ENCODE measurements at places on chromosomes 2 and 18.

- H3K4me1 ChIP-seq, result no peaks in the 10 kb centered on the region
- DNase-seq, result no peak
- no peaks in the 10 kb centered on the region for H3K36me3 ChIP-seq
- H3K4me3 ChIP-seq, result no peak overlapping the region
- no peaks in the 10 kb centered on the region for H3K27me3 ChIP-seq
These were observed 492 bp downstream of the CHRNA1 start for GRCh38 chr2:174763780-174764179.

DNA sequence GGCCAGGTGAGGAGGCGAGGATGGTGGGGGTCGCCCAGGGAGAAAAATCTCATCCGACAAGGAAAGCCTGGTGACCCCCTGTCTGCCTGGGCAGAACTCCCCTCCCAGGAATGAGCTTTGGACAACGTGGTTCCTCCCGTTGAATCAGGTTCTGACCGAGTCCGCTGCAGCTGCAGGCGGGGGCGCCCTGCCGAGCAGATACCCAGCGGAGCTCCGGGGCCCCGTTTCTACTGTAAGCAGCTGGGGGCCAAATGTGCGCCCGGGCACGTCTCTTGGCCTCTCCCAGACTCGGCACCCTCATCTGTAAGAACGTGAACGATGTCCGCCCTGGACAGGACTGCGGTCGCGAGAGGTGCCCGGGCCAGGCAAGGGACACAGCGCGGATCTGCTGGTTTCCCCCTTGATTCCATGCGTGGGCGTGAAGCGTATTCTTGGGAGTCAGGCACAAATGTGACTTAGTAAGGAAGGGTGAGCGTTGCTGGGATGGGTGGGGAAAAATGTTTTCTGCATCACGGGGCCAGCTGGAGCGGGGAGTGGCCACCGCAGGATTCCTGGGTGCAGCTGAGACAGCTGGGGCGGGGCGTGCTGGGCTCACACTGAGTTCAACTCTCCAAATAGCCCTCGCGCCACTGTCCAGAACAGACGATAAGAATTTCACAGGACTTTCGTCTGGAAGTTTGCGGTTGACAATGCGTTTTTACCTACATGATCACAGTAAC, 20.2 kb upstream of the TUBB6 start:
- peak overlapping the region; percentile 43 for H3K4me3 ChIP-seq
- H3K4me1 ChIP-seq, result no peaks in the 10 kb centered on the region
- H3K27ac ChIP-seq, result no peak overlapping the region
- H3K36me3 ChIP-seq, result no peaks in the 10 kb centered on the region

- peaks cover 2% of the 10 kb centered on the region for H3K4me1 ChIP-seq
- no peak overlapping the region for H3K27ac ChIP-seq
- H3K27me3 ChIP-seq, result no peaks in the 10 kb centered on the region
- H3K36me3 ChIP-seq, result no peaks in the 10 kb centered on the region
These were observed 83.2 kb downstream of the CTIF start for GRCh38 chr18:48621815-48622555.

DNA sequence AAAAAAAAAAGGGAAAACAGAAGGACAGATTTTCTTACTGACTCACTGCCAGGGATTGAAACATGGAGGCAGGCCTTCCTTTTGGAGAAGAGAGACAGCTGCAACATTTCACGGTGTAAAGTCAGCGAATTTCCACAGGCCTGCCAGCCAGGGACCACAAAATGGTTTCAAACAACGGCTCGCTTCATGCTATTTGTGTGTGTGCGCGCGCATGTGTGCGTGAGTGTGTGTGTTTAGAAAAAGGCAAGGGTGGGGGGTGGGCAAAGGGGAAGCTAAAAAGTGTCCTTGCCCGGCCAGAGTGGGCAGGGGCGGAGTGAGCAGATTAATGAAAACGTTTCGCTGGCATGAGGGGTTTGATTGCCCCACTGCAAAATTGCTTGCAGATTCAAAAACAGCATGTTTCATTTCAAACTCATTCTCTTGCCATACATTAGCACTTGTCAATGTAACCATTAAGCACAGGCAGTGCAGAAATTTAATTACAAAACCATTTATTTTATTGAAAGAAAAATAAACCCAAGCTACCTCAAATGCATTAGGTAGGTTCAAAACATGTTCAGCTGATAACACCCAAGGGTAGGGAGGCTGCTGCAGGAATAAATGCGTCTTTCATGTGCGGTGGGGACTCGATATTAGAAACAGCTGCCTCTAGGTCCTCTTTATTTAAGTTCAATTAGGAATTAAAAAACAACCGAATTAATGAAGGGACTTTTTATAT, 182.1 kb upstream of the SIX2 start:
- H3K27ac ChIP-seq, result no peak overlapping the region
- H3K4me1 ChIP-seq, result 0 out of 2 replicates have a peak, but pooled peaks cover 1% of the 10 kb centered on the region
- no peak overlapping the region for H3K4me3 ChIP-seq
- no peak for DNase-seq

DNA sequence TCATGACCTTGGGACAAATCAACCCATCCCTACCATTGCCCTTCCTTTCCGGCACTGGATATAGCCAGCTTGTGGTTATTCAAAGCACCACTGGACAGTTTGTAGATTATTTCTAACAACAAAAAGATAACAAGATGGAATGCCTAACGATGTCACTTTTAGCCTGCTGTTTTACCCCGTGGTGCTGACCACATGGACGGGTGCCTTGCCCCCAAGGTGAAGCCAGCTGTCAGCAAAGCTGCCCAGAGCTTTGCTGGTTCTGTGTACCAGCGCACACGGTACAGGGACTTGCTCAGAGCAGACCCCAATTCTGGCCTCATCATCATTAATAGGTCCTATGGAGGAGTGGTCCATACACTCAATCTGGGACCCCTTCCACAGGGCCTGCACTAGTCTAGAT, 118.2 kb downstream of the MTCL1 start:
- H3K4me1 ChIP-seq, result no peaks in the 10 kb centered on the region
- no peaks in the 10 kb centered on the region for H3K27me3 ChIP-seq
- H3K36me3 ChIP-seq, result peaks cover 27% of the 10 kb centered on the region
- H3K4me3 ChIP-seq, result no peak overlapping the region

DNA sequence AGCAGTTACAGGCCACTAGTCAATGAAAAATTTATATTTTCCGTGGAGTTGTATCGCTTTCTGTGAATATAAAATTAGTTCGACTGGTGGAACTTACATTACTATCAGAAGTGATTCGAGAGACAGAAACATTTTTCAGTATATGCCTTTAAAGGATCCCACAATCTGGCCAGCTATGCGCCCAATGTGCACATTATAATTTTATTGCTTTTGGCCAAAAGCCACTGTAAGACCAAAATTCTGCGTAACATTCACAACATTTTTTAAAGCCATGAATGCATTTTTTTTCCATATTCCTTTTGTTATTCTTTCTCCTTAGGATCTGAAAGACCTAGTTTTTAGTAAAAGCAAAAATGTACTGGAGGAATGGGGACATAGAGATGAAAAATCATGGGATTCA, 131.0 kb upstream of the CHAC2 start:
- no peak overlapping the region for H3K4me3 ChIP-seq
- H3K36me3 ChIP-seq, result no peaks in the 10 kb centered on the region
- no peak overlapping the region for H3K27ac ChIP-seq
- 0 out of 2 replicates have a peak, but pooled peaks cover 1% of the 10 kb centered on the region for H3K4me1 ChIP-seq

- H3K4me1 ChIP-seq, result peaks cover 6% of the 10 kb centered on the region
- no peak overlapping the region for H3K27ac ChIP-seq
- no peaks in the 10 kb centered on the region for H3K36me3 ChIP-seq
- H3K4me3 ChIP-seq, result no peak overlapping the region
- H3K27me3 ChIP-seq, result no peaks in the 10 kb centered on the region
These were observed 13.2 kb downstream of the GPC1 start for GRCh38 chr2:240448387-240449274.

DNA sequence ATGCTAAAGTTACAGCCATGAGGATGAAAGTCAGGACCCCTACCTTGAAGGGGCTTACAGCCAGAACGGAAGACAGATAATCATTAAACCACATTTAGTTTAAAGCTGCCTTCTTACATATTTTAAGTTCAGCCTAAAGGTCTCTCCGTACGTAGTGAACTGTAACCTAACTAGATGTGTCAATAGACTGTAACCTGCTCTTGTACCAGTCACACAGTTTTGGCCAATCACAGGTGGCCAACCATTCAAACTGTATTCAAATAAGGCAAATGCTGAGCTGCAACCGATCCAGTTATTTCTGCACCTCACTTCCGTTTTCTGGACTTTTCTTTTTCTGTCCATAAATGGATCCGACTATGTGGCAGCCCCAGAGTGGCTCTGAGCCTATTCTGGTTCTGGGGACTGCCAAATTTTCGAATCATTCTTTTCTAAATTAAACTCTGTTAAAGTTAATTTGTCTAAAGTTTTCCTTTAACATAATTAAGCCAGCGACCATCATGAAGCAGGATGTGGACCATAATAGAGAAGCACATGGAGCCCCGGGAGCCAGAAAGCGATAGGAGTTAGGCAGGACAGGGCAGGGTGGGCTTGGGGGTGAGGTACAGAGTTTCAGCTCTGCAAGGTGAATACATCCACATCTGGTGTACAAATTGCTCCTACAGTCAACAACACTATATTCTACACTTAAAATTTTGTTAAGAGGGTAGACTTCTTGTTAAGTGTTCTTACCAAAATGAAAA, 48.4 kb upstream of the YPEL5 start:
- H3K4me3 ChIP-seq, result no peak overlapping the region
- H3K36me3 ChIP-seq, result no peaks in the 10 kb centered on the region
- H3K27ac ChIP-seq, result no peak overlapping the region
- no peaks in the 10 kb centered on the region for H3K27me3 ChIP-seq

DNA sequence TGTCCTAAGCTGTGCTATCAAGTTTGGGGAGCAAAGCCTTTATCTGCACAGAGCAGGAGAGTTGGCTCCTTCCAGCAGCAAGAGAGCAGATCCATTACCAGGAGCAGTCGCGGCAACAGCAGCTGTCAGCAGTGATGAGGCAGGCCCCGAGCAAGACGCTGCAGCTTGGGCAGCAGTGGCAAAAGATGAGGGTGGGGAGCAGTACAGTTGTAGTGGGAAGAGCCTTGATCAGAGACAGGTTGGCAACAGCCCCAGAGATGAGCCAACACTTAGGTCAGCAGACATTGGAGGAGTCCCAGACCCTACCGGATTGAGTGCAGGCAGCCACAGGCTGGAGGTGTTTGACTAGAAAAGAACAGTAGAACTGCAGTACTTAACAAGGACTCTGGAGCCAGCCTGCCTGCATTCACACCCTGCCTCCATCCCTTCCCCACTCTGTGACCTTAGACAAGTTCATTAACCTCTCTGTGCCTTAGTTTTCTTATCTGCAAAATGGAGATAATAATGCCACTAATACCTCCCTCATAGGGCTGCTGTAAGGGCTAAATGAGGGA, 117.1 kb upstream of the SERTAD2 start:
- 0 out of 2 replicates have a peak, but pooled peaks cover 1% of the 10 kb centered on the region for H3K4me1 ChIP-seq
- no peak overlapping the region for H3K27ac ChIP-seq
- H3K4me3 ChIP-seq, result no peak overlapping the region
- DNase-seq, result no peak
- H3K27me3 ChIP-seq, result peaks cover 5% of the 10 kb centered on the region

- DNase-seq, result no peak
- H3K4me3 ChIP-seq, result no peak overlapping the region
- H3K36me3 ChIP-seq, result no peaks in the 10 kb centered on the region
- no peak overlapping the region for H3K27ac ChIP-seq
- peaks cover 7% of the 10 kb centered on the region for H3K4me1 ChIP-seq
These were observed 9.0 kb upstream of the IGFBP2 start for GRCh38 chr2:216624251-216624650.

- no peaks in the 10 kb centered on the region for H3K27me3 ChIP-seq
- no peak for DNase-seq
- 0 out of 2 replicates have a peak, but pooled peaks cover 1% of the 10 kb centered on the region for H3K4me1 ChIP-seq
These were observed 83.9 kb downstream of the MARCO start for GRCh38 chr2:119025762-119026351.

- H3K36me3 ChIP-seq, result no peaks in the 10 kb centered on the region
- H3K27ac ChIP-seq, result no peak overlapping the region
- DNase-seq, result peak; percentile 43
- H3K27me3 ChIP-seq, result no peaks in the 10 kb centered on the region
These were observed 110.2 kb downstream of the MDH1 start for GRCh38 chr2:63698786-63699548.

DNA sequence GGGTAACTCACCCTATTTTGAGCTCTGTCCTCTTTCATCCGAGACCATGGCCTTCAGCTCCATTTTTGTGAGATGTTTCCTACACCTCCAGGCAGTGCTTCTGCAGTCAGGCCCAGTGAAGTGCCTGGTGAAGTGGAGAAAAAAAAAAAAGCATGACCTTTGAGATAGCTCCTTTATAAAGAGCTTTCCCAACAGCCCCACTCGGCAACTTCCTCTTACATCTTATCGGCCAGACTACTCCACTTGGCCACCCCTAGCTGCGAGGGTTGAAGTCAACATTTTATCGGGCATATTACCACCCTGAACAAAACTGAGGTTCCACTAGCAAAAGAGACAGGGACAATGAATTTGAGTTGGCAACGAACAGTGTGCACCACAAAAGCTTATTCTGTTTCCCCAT, 124.8 kb upstream of the RNF152 start:
- no peak overlapping the region for H3K4me3 ChIP-seq
- no peaks in the 10 kb centered on the region for H3K4me1 ChIP-seq
- H3K27me3 ChIP-seq, result peaks cover 3% of the 10 kb centered on the region
- H3K27ac ChIP-seq, result no peak overlapping the region
- DNase-seq, result no peak
- H3K36me3 ChIP-seq, result no peaks in the 10 kb centered on the region

DNA sequence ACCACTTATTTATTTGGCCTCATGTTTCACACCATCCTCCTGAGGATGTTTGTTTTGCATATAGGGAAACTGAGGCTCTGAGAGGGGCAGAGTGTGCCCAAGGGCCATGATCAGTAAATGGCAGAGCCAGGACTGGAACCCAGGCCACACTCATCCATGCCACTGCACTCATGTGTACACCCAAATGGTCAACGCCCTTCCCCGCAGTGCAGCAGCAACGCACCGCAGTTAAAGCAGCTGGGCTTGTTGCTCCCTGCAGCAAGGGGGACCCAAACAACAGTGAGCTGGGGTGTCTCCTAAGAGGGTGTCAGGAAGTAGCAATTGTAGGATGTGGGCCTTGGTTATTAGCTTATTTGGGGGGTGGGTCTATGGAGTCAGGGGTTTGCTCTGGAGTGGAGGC, 36.6 kb downstream of the ZAP70 start:
- DNase-seq, result no peak
- no peaks in the 10 kb centered on the region for H3K27me3 ChIP-seq
- no peak overlapping the region for H3K4me3 ChIP-seq
- no peak overlapping the region for H3K27ac ChIP-seq
- H3K36me3 ChIP-seq, result no peaks in the 10 kb centered on the region

GRCh38 chr2:200262047-200262446, 44.4 kb upstream of the SPATS2L start:
- H3K4me1 ChIP-seq, result no peaks in the 10 kb centered on the region
- no peak for DNase-seq
- no peaks in the 10 kb centered on the region for H3K27me3 ChIP-seq
- H3K27ac ChIP-seq, result no peak overlapping the region
- H3K4me3 ChIP-seq, result no peak overlapping the region

GRCh38 chr2:182792441-182792840, 74.0 kb downstream of the FRZB start:
- H3K27ac ChIP-seq, result no peak overlapping the region
- no peak for DNase-seq
- H3K4me1 ChIP-seq, result no peaks in the 10 kb centered on the region
- H3K27me3 ChIP-seq, result no peaks in the 10 kb centered on the region
